Activated T-cell treated with anti-CD3 and anti-CD28 coated beads, Interleukin-2, amount 50 U/mL, for 72 hours (primary cell): ENCODE measurements at places on chromosomes 2 and 18.

- no peak for DNase-seq
- no peaks in the 10 kb centered on the region for H3K27me3 ChIP-seq
- H3K4me3 ChIP-seq, result no peak overlapping the region
- H3K36me3 ChIP-seq, result peaks cover 7% of the 10 kb centered on the region
These were observed 58.7 kb downstream of the MAPRE2 start for GRCh38 chr18:35099911-35100310.

DNA sequence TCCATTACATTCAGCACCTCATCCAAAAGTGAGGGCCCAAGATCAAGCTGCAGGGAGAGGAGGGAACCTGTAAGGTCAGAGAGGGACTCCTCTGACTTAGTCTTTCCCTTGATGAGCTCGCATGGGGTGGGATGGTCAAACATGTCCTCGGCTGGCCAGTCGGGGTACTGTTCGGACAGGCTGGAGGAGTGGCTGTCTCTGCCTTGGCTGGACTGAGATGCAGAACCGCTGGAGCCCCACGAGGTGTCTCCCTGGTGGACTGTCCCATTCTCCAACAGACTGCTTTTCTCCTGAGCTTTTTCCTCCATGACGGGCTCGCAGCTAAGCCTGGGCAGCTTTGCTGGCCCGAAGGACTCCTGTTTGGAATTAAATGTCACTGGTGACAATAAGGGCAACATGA, 25.6 kb downstream of the CDC42EP3 start:
- H3K27ac ChIP-seq, result peak overlapping the region; percentile 5
- peaks cover 92% of the 10 kb centered on the region for H3K4me1 ChIP-seq
- H3K4me3 ChIP-seq, result peak overlapping the region; percentile 46
- no peak for DNase-seq

DNA sequence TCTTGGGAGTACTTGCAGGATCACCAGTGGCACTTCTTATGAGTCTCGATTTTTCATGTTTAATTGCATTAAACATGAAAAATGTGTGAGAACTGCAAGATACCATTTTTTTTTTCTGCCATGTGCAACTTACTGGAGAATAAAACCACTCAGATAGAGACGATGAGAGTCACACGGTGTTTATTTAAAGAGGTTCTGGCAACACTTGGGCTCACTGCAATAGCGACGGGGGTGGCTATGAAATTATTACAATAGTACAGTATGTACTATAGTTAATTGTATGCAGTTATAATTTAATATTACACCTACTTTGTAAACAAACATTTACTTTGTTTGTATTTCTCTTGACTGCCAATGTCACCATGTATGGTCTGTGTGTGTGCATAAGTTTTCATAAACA, 479.8 kb downstream of the NUP35 start:
- no peaks in the 10 kb centered on the region for H3K4me1 ChIP-seq
- no peak overlapping the region for H3K4me3 ChIP-seq
- no peaks in the 10 kb centered on the region for H3K27me3 ChIP-seq

GRCh38 chr2:183812091-183812490, 687.8 kb downstream of the NUP35 start:
- H3K36me3 ChIP-seq, result no peaks in the 10 kb centered on the region
- no peak overlapping the region for H3K4me3 ChIP-seq
- no peaks in the 10 kb centered on the region for H3K27me3 ChIP-seq
- H3K27ac ChIP-seq, result no peak overlapping the region
- no peak for DNase-seq
- H3K4me1 ChIP-seq, result no peaks in the 10 kb centered on the region
